Hematopoietic multipotent progenitor cell treated with erythropoietin and hydrocortisone succinate and interleukin-3 and kit ligand, for 17 days (in vitro differentiated cells): ENCODE measurements at places on chromosomes 5 and 9.
A peak's percentile ranks its signal among the peaks of the same experiment; 100 is the strongest.

- DNase-seq: peak; percentile 51
Observed at GRCh38 chr9:92295240-92295790, 1.8 kb upstream of the IARS1 start.

GRCh38 chr9:6759185-6759977 is 1.6 kb downstream of the KDM4C start:
- no peak for DNase-seq

DNA sequence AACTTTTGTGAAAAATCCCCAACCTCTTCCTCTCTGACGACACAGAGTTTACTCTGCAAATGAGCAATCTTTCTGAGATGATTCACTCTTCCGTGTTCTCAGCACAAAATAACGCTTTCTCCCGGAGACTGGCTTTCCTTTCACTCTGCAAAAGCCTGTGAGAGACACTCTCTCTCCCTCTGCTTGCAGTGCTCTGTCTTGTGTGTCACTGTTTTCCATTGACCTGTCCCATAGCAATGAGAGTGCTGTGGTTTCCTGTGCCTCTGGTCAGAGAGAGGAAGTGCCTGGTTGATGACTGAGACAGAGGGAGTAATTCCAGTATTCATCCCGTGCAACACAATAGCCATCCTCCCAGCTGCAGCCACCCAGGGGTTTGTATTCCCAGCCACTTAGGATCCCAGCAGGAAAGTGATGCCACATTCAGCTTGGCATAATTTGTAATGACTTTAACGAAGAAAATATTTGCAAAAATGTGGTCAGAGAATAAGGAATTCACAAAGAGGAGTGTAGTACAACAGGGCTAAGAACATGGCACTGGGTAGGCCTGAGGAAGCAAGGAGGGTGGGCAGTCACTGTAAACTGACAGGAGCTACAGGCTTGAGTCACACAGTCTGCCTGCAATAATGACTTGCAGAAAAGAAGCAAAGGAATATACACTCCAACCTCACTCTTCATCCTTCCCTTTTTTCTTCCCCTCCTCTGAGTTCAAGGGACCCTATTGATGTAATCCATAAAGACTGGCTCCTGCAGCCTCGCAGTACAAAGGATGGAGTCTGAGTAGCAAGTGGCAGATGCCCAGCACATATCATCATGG is 463.5 kb upstream of the RGMB start:
- DNase-seq: no peak

- DNase-seq: no peak
Observed at GRCh38 chr9:24293386-24293785, 252.3 kb downstream of the IZUMO3 start.

DNA sequence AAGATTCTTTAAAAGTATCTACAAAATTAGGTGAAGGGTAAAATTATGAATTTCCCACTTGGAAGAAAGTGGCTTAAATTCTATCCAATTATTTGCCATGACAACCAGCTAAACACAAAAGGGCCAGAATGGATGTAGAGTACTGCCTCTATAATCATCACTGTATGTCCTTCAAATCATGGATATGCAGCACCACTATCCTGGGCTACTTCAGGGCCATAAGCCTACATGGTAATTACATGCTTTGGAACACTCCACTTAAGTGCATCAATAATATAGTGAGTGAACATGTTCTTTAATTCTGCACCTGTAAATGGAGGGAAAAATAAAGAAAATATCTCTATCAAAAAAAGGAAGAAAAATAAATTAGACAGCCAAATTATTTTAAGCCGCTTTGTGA is 575.2 kb downstream of the ISL1 start:
- no peak for DNase-seq

DNA sequence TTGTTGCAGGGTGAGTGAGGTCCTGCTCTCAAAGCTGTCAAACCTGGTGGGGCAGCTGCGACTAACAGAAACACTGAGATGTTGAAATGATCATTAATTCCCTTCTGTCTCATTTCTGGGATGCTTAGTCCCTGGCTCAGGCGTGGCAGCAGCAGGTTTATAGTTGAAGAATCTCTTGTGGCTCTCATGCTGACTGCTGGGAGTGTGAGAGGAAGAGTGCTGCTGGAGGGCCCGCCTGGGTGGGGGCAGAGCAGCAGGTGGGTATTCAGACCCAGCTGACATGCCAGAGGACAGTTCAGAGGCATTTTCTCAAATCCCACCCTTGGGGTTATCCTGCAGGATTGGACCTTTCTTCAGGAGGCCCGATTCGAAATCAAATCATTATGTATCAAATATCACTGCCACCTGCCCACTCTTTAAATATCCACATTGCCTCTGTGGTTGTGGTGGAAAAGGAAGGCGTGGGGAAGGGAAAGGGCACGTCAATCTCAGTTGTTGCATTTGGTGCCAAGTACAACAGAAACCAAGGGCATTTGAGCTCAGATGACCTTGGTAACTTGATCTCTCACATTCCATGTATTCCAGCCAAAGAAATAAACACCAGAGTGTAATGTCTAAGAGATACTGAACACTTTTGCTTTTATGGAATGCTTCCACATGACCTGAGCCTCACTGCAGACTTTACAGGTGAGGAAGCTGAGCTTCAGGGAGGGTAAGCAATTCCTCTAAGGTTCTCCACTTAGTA is 224.3 kb downstream of the AOPEP start:
- DNase-seq: no peak
